ENCODE measurements at places on chromosomes 2 and 18.

- no peak for DNase-seq
These were observed 5.2 kb upstream of the PPP4R1 start for GRCh38 chr18:9619545-9619944.

- no peak for DNase-seq
These were observed 563.1 kb upstream of the PIK3C3 start for GRCh38 chr18:41391616-41392595.

DNA sequence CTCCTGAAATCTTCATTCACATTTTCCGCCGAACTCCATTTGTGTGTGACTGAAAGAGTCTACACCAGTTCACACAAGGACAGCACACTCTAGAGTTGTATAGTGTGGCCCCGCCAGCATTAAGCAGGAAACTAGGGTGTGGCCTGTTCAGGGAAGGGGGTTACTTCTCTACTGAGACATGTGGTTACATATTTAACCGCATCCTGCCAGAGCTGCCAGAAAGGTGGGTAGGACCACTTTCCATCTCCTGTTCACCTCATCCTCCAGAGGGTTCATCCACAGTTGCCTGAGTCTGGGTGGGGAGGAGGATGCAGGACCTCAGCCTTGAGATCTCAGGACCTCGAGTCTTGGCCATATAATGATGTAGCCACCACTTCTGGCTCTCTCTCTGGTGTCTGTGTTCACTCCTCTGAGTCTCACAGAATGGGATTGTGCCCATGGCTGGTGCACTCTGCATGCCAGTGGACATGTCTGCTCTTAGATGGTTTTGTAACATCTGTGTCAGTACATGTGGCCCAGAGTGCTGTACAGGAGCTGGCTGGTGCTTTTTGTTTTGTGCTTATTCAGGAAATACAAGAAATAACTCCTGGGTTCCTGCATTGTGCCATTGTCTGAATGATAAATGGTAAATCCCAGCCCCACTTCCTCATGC lies 7.7 kb upstream of the SP140L start:
- DNase-seq = no peak

DNA sequence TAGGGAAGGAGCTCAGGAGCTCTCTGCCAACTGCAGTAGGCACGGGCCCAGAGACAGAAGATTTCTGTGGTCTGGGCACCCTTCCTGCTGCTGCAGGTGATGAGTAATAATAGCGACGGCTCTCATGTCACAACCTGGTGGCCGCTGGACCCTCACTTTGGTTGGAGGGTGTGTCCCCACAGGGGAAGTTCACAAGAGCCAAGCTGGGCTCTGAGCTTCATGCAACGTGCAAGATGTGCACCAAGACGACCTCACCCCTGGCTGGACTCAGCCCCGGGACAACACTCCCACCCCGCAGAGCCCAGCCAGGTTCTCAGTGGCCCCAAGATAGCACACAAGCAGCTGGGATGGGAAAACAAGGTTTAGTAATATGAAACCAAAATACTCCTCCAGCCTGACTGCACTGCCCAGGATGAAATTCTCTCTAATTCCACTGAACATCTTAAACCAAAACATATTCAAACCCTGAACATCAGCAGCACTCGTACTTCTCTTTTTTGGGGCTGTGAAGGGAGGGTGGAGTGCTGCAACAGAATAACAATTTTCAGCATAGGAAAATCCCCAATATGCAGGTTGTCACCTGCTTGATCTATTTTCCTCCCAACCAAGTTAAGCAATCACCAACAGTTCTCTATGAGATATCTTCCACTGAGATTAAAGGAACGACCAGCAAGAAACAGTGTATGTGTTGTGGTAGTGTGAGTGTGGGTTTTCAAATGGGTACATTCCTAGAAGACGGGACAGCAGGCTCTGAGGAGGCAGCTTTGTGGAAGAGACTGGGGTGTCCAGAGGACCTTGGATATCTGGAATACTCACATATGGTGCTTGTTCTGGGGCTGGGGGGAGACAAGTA lies 26.5 kb downstream of the BCL2 start:
- DNase-seq = no peak

DNA sequence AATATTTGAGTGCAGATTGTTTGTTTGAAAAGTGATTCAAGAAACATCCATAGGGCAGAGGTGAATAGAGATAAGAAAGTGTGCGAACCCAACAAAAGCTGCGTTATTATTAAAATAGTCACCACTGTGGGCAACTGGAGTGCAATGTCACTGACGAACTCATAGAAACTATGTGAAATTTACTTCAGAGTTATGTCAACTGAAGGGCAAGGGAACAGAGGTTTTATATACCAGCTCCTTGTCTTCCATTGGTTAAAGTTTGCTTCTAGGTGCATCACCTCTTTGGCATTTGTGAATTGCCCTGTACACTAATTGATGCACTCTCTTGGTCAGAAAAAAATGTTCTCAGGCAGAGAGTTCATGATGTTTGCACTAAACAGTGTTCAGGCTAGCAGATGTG lies 110.5 kb upstream of the NYAP2 start:
- DNase-seq = peak; percentile 26

- DNase-seq = no peak
These were observed 80.1 kb upstream of the CTDP1 start for GRCh38 chr18:79599441-79599931.

- no peak for DNase-seq
These were observed 41.9 kb downstream of the ZNF516 start for GRCh38 chr18:76453057-76453561.

DNA sequence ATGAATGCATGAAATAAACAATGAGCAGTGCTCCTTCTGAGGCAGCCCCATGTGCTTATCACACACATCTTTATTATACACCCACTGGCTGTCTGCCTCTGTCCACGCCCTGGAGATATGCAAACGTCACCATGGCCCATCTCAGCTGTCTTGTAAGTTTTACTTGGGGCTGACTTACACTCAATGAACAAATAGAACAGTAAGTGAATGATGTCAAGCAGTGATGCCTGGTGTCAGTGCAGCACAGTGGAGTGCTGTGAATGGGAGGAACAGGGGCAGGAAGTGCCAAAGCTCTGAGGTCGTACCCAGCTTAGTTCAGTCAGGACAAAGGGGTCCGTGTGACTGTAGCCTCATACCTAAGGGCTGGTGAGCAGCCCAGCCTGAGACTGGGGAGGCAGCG lies 659.5 kb upstream of the HS6ST1 start:
- no peak for DNase-seq

DNA sequence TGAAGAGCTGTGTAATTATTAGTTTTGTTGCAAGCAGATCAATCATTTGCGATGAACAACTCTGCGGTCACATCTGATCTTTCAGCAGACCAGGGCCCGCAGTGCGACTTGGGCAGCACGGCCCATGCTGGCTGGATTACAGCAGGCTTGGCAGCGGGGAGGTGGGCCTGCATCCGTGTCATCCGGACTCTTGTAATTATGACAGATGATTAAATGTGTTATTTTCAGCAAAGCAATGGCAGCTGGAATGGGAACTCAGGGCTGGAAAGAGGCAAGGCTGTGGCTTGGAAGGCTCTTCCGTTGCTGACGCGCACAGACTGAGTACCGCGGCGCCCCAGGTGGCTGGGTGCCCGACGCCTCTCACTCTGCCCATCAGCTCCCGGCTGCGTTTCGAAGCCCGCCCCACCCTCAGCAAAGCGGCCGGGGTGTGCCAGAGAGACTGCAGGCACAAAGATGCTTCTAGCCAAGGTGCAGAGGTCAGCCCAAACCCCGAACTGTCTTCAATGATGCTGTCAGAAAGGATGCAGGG lies 397.4 kb upstream of the SALL3 start:
- no peak for DNase-seq

- peak; percentile 48 for DNase-seq
These were observed at the start of gene MYL12B for GRCh38 chr18:3261373-3262233. Gene MYL12B (plus strand): TSS chr18:3262133. CDS start chr18:3272899, 10,766 bp downstream.

DNA sequence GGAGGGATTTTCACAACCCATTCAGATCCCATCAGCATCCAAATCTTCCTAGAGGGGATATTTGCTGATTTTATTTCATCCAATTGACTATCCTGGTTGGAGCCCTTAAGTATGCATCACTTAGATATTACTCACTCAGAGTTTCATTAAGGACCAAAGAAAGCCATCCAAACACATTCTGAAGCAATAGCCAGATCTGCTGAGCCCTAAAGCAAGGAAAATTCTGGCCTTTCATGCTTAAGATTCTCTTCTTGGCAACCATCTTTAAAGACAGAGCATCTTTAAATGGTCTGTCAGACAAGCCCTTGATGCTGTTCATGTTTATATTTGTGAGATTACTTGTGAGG lies 40.9 kb upstream of the C1D start:
- DNase-seq = no peak

GRCh38 chr2:192159736-192160135 lies 35.0 kb downstream of the TMEFF2 start:
- DNase-seq = no peak

DNA sequence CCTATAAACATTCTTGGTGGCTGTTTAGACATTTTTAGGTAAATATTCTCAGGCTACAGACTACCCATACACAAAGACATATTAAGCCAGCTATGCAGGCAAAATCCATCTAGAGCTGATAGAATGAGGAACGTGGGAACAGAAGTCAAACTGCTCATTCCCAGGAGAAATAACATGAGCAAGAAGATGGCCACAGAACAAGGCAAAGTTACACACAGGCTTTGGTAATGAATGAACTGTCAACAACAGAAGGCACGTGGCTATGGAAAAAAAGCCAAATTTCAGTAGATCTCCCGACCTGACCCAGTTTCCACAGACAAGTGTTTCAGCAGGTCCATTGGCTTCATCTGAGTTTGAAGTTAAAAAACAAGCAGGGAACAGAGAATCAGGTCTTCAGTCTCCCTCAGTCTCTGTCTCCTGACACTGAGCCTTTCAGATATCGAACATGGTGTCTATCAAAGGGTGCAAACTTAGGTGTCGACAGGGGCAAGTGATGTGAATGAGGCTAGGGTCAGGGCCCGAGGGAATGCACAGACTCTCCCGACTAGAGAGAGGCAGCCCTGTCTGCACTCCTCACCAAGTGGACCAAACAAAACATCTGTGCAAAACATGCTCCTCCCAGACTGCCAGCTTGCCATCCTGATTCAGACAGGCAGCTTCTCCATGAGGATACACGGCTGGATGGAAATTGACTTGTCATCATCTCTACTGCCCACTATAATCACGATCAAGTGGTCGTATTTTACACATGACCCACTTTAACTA lies 25.9 kb downstream of the SIGLEC15 start:
- no peak for DNase-seq

GRCh38 chr2:72929010-72929409 lies 11.7 kb downstream of the EMX1 start:
- no peak for DNase-seq

DNA sequence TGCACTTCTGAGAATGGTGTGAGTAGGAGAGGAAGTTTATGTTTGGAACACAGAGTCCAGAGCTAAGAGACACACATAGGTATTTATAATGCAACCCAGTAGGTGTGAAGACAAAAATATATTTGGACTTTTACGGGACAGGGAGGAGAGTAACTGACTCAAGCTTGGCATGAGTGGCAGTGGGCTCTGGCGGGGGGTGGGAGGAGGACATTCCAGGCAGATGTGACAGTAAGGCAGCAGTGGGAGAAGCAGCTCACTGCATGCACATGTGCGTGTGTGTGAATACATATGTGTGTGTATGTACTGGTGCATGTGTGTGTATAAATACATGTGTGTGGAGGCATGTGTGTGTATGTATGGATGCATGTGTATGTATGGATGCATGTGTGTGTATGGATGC lies 51.4 kb downstream of the DCDC2C start:
- no peak for DNase-seq

DNA sequence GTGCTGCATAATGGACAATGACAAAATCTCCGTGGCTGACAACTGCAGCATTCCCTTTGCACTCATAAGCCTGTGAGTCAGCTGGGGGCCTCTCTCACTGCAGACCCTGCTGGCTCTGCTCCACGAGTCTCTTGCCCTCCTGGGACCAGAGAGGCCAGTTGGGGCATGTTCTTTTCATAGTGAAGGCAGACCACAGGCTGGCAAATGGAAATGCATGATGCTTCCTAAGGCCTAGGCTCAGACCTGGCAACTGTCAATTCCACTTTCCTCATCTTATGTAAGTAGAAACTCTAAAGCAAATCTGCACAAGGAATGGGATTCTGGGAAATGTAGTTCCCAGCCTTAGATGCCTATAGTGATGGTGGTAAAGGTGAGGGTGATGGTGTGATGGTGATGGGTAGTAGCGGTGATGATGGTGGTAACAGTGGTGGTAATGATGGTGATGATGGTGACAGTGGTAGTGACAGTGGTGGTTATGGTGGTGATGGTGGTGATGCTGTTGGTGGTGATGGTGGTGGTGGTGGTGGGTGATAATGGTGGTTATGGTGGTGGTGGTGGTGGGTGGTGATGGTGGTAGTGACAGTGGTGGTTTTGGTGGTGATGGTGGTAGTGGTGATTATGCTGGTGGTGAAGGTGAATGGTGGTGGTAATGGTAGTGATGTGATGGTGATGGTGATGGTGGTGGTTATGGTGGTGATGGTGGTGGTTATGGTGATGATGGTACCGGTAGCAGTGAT lies 185.8 kb upstream of the ARL4C start:
- DNase-seq = peak; percentile 56

DNA sequence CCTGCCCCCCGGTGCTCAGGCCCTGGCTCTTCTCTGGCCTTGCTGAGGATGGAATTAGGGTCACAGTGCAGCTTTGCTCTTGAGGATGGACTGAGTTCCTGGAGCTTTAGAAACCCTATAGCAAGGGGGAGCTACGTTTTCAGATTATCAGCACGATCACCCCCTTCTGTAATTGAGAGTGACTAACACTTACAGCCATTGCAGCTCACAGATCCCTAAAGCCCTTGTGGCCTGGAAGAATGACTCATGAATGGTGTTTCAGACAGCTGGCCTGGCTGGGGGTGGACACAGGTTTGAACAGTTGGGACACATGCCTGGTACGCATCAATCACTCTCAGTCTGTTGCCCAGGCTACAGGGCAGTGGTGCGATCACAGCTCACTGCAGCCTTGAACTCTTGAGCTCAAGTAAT lies 79.7 kb upstream of the IGFBP5 start:
- peak; percentile 44 for DNase-seq

DNA sequence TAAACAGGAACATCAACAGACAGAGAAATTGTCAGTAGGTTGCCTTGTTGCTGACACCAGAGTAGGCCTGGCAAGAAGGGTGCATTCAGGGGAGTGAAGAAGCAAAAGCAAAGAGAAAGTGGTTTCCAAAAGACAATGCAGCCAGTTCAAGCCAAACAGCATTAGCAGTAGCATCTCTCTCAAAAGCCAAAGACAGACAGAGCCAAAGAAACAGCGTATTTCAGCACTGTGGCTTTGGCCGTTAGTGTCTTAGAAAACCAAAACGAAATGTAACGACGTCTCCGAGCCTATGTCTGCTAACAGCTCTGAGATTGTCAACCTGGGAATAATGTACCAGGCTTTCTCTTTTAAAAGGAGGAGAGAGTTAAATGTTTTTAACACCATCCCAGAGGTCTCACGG lies 178.6 kb downstream of the NRP2 start:
- DNase-seq = no peak

DNA sequence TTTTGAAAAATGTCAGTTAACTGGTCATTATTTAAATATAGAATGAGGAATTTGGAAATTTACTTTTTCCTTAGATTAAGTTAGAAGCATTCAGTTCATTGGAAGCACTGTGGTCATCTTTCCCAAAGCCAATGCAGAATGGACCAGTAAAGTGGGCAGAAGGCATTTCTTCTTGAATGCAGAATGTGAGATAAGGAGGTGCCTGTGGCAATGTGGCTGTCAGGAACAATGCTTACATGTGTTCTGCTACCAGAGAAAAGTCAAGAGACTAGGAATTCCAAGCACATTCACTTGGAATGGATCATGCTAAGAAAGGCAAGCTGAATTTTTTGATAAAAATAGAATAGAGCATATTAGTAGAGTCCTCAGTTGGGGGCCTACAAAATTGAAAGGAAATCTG lies 295.0 kb upstream of the KCNH7 start:
- DNase-seq = no peak

- no peak for DNase-seq
These were observed 67.6 kb downstream of the TRAPPC8 start for GRCh38 chr18:31875301-31875700.

Data from T1000 (cell line).